CD4-positive, alpha-beta T cell treated with Interleukin-6 at 100 ng/mL for 8 hours (primary cell): ENCODE measurements at places on chromosomes 16 and 17.

DNA sequence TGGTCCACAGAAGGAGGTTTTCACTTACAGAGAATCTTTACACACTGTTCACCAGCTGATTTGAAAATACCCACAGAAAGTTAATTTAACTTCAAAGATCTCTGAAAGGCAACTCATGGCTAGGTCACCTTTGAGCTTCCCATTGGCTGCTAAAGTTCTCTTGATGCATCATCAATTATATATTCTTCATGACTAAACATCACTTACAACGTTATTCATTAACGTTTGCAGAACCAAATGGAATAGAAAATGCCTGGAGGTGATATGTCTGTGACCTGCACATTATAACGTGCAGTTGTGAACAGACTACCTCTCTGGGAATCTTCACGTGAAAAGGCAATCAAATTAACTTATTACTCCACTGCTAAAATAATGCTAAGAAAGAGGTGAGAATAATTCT is 238.5 kb downstream of the ZFHX3 start:
- DNase-seq = no peak

DNA sequence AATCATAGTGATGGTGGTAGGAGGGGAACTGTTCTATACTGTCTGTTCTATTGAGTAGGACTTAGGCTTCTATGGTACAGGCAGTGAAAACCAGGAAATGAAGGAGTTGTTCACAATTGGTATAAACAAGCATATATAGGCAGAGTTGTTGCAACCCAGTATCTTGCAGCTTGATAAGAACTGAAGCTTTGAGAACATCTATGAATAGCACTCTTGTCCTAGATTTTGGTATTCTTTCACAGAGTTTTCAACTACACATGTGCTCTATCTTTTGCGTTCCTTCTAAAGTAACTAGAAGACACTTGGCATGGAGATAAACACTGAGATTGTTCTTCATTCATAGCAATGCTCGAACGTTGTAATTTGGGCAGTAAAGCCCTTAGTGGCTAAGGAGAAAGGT is 91.8 kb downstream of the KCNJ2 start:
- no peak for DNase-seq

- no peak for DNase-seq
These were observed 14.6 kb upstream of the CPPED1 start for GRCh38 chr16:12818326-12818725.

DNA sequence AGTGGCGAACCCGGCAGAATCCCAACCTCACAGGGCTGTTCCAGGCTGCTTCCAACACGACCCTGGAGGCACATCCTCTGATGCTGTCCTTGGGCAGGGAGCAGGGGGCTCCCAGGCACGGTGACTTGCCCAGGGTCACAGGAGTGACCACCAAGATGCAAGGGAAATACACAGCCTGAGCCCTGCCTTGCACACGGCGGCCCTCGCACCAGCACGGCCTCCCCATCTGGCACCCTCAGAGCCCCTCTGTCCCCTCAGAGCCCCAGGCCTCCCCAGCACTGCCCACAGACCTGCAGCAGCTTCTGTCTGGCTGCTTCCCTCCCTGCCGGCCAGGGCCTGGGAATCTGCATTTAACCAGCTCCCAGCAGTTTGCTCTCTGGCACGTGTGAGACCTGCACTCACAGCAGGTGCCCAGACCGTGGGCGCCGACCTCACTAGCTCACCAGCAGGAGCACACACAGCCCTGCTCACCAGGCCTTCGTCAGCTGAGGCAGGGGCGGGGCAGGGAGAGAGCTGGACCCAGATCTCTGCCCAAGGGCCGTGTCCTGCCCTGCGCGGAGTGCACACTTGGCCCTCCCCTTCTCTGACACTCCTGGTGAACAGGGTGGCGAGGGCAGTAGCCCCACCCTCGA is 29.7 kb upstream of the ZC3H18 start:
- DNase-seq = no peak

DNA sequence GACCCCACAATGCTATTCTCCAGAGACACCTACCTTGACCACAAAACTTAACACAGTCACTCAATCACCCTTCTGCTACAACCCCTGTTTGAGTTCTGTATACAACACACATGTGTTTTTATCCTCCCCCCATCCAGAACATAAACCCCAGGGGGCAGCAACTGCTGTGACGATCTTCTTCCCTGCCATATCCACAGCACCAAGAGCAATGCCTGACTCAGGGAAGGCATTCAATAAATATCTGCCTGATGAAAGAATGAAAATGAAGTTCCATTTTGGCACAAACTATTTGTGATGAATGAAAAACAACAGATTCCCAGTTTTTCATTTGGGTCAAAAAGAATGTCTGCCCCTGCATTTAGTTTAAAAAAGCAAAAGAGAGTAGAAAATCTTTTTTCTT is 27.0 kb downstream of the ASIC2 start:
- DNase-seq = no peak

- DNase-seq = no peak
These were observed 1.6 kb downstream of the XYLT1 start for GRCh38 chr16:17469011-17469740.

DNA sequence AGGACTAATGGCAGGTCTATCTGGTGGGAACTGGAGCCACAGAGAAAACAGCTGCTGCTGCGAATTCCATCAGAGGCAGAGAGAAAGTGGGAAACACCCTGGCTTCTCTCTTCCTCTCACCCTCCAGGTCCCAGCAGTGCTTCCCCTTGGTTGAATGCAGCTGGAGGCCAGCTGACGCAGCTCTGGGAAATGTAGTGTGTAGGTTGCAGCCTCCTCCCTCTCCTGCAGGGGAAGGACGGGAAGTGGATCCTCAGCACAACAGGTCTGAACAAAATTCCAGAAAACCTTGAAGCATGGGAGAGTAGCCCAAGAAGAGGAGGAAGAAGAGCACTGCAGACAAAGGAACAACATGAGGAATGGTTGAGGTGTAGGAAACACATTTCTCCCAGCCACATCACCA is 67.8 kb upstream of the MMP2 start:
- no peak for DNase-seq

DNA sequence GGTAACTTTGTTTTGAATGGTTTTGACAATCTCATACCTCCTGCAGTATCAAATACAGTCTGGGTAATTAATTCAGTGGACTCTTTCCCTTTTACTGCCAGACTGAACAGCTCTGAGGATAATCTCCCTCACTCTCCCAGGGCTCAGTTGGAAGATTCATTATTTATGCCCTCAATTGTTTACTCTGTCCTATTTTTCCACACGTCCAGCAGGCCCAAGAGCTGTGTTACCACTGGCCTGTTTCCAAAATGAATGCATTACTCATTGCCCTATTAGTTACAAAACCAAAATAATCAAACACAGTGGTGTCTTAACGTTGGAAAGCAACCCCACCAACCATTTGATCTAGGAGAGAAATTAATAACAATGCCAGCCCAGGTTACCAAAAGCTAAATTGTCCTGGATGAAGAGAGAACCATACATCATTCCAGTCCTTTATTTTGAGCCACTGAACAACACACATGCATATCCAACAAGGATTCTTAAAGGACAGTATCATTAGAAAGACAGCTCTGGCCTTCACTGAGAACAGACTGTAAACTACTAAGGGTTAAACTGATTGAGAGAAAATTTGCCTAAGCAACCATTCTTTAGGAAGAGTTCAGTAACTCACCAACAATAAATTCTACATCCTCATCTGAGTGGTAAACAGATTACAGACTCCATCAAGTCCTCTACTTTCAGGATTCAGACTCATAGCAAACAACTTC is 34.5 kb downstream of the FAM222B start:
- DNase-seq = no peak
